ENCODE measurements at places on chromosomes 11 and 22. TPM values are rescaled to one million over a fixed set of nuclear protein-coding genes. Genes with fewer than 3 reads are reported as not detected.

OR52I2 gene
- polyA plus RNA-seq: not detected

ACTN3 gene
- not detected for polyA plus RNA-seq

DNA sequence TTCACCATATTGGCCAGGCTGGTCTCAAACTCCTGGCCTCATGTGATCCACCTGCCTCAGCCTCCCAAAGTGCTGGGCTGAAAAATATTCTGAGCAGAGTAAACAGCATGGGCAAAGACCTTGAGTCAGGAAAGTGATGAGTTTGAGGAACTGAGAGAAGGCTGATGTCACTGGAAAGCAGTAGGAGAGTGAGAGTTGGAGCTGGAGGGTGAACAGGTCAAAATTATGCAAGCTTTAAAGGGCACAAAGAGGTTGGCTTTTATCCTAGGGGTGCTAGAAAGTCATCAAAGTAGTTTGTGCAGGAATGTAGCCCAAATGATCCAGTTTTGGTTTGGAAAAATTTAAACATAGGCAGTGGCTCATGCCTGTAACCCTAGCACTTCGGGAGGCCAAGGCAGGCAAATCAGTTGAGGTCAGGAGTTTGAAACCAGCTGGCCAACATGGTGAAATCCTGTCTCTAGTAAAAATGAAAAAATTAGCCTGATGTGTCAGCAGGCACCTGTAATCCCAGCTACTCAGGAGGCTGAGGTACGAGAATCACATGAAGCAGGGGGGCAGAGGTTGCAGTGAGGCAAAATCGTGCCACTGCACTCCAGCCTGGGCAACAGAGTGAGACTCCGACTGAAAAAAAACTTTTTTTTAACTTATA, 44.7 kb upstream of the CXCR5 start:
- peak; percentile 47 for DNase-seq

KRTAP5-1 gene
- not detected for polyA plus RNA-seq

LRP4 gene
- polyA plus RNA-seq: not detected

DNA sequence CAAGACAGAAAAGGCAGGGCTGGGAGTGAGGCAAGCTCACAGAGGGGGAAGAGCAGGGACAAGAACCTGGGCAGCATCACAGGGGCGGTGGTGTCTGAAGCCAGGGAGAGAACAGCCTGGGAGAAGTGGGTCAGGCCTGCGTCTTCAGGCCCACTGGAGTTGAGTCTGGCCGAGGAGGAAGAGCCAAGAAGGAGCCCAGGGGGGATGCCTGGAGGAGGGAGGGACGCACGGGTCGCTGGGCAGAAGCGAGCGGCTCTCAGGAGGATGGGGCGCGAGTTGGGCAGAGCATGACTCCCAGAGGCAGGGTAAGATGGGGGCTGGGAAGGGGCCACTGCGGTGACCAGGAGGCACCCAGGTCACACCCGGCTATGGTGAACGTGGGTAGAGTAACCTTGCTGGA, 18.5 kb downstream of the LRFN4 start:
- no peak for DNase-seq

VPS51 gene
- polyA plus RNA-seq: 87.2 TPM

DNA sequence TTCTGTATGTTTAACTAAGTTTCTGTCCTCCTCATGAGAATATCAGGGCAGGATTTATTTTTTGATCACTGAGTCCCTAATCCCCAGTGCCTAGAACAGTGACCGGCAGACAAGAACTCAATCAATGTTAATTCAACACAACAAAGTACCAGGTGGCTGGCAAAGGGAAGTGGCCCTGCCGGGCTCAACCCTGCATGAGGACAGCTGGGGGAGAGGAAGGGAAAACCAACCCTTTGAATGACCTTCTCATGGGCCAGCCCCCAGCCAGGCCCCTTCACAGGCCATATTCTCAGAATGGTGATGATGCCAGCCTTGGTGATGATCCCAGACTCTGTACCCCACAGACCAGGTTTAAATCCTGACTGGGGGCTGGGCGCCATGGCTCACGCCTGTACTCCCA, 1.4 kb upstream of the MFNG start:
- no peak for DNase-seq

DNA sequence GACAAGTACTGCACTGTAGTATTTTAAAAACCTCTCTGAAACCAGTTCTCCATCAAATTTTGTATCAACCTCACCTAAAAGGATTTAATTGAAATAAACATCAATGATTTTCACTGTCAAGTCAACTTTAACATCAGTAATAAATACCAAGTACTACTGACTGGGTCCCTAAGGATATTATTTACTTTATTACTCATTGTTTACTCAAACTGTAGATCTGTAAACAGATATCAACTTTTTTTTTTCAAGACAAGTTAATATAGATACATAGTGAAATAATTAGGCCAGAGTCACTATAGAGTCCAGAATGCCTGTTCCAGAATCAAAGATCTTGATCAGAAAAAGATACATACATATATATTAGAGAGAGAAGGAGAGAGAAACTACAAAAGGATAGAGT, 1.6 kb downstream of the RNF141 start:
- no peak for DNase-seq

DNA sequence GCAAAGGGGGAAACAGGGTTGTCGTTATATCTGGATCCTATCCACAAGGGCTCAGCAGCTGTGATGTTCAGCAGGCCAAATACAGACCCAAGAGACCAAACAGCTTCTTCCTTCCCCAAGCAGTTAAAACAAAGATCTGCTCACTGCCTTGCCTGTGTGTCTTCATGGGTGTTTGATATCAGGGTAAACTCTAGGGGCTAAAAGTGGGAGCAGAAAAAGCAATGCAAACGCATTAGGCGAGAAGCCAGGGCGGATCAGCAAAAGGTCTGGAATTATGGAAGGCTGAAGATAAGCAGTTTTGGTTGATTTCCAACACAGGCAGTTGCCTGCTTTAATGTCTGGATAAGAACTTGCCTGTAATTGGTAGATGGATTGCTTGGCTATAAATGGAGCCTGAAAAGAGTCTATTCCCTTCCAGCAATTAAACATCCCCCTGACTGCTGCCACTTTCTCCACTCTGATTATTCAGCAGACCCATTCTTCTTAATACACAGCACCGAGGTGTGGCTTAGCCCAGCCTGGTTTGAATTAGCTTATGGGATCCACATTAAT, 126.3 kb downstream of the COMMD9 start:
- no peak for DNase-seq

CNTF gene
- not detected for polyA plus RNA-seq

GRCh38 chr22:43993072-43993760, 30.9 kb upstream of the PARVB start:
- DNase-seq: peak; percentile 66

APOL4 gene
- polyA plus RNA-seq: 0.96 TPM

DNA sequence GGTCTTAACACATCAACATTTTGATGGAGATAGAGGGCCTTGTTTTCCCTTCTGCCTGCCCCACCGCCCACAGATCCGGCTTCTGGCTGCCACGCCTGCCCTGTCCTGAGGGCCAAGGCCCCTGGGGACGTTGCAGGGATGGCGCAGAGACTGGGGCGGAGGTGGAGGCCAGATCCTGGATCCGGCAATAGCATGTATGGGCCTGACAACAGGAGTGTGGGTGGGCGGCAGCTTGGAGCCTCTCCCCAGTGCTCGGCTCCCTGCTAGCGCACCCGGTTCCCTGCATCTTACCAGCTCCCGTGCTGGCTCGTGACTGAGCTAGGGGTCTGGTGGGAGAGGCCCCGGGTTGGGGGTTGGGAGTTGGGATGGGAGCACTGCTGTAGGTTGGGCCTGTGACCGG, 95.6 kb downstream of the ZBTB16 start:
- no peak for DNase-seq

DNA sequence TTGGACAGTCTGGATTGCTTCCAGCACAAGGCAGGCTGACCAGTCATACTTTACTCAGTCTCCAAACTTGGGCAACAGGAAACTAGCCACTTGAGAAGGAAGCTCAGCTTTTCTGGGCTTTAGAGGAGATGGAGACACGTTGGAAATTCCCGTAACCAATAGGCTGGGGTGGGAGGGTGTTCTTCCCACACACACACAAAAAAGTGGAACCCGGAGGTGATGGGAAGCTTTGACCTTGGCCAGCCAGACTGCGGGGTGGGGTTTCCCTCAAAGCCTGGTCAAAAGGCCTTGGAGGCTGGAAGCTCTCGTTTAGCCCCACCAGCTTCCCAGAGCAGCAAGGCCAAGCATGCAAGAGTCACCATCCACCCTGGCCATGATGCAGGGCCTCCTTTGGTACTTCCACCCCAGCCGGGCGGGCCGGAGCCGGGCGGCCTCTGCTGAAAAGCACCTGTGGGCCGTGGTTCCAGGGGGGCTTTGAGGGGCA, 126.2 kb downstream of the BCR start:
- no peak for DNase-seq

DNA sequence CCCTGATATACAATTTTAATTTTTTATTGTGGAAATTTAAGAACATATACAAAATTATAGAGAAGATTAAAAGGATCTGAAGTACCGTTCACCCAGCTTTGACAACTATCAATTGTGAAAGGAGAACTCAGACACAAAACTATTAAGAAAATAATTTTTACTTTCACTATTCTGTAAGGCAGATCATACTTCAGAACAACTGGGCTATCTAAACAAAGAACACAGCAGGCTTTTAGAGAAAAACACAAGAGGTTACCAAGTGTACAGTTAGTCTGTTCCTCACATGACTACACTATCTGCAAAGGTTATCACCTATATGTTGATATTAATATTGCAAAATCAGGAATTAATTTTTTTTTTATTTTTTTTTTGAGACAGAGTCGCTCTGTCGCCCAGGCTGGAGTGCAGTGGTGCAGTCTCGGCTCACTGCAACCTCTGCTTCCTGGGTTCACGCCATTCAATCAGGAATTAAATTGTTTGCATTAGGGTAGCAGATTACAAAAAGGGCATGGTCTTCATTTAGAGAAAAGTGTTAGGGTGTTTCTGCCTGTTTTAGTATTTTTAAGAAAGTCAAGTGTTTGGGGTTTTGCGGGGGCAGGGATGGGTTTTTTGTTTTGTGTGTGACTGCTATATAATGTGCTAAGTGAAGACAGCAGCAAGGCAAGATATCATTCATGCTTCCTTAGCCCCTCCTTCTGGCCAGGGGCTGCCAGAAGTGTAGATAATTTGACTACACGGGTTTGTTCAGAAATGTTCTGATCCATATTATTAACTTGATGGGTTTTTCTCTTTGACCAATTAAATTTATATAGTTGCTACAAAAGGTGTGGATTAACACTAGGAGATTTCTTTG, 27.6 kb upstream of the SIK2 start:
- DNase-seq: no peak

JRKL gene
- 4.1 TPM for polyA plus RNA-seq
